Thoracic aorta (tissue), 2 donors: ENCODE measurements at places on chromosomes 3 and 15.

- no peak for DNase-seq
Observed at GRCh38 chr15:51781506-51781905, 30.1 kb downstream of the TMOD2 start.

GRCh38 chr15:27989427-27989826 lies 109.7 kb downstream of the OCA2 start:
- DNase-seq, result no peak

DNA sequence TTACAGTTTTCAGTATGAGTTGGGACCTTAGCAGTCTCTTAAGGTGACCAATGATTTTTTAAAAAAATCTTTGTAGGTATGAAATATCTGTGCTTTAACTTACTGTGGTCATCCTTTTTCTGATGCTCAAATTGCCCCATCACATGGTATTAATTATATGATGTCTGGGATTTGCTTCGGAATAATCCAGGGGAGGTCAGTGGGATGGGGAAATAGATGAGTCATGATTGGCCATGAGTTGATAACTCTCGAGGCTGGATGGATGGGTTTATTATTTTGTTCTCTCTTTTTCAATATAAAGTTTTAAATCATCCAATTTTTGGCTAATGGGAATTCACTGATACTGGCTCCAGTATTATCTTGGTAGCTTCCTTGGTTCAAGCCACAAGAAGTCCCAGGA lies 370.3 kb upstream of the TPM1 start:
- no peak for DNase-seq

DNA sequence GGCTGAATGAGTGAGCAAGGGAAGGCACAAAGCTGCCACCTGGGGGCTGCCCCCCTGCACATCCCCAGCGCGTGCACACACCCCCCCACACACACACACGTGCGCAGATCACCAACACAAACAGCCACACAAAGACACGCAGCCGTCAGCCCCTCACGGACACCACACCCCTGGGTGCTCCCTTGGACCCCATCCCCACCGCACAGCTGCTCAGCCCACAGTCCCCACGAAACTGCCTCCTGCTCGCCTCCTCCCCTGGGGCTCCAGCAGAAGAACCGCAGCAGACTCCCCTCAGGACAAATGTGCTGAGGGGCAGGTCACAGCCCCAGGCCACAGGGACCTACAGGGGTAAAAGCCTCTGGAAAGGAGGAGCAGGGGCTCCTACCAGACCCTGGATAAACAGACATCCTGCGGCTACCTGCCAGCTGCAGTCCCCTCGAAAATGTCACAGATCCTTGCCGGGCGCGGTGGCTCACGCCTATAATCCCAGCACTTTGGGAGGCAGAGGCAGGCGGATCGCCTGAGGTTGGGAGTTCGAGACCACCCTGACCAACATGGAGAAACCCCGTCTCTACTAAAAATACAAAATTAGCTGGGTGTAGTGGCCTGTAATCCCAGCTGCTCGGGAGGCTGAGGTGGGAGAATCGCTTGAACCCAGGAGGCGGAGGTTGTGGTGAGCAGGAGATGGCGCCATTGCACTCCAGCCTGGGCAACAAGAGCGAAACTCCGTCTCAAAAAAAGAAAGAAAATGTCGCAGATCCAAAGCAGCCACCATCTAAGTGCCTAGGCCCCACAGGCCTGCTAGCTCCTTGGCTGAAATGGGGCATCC lies 6.5 kb downstream of the TWF2 start:
- no peak for DNase-seq

DNA sequence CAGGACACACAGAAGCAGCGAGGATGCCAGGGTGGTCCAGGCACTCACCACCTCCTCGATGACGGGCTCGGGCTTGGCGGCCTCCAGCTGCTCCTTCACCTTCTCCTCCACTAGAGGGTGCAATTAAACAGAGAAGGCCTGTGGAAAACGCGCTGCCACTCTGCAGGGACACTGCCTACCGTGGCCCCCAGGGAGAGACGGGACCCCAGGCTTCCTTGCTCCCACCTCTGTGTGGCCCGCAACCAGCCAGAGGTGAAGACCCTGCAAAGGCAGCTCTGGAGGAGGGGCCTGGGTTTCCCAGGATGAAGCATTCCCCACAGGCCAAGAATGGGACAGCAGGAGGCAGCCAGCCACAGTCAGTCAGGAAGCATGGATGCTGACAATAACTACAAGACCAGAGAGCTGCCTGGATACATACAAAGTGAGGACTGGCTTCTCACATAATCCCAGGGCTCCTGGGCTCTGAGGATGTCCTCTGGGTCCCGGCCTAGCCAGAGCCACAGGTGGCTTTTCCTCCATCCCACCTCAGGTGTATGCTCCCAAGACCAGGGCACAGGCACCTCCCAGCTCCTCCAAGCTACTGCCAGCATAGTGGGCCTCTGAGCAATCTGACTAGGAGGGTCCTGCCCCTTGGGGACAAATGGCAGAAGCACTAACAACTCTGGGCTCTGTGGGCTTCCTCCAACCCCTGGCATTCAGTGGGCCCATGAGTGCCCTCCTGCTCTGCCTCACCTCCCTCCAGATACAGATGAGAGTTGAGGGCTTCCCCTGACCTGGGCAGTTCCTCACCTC lies 46.2 kb downstream of the PTH1R start:
- DNase-seq, result no peak
